ENCODE measurements at places on chromosomes 5 and 9.

DNA sequence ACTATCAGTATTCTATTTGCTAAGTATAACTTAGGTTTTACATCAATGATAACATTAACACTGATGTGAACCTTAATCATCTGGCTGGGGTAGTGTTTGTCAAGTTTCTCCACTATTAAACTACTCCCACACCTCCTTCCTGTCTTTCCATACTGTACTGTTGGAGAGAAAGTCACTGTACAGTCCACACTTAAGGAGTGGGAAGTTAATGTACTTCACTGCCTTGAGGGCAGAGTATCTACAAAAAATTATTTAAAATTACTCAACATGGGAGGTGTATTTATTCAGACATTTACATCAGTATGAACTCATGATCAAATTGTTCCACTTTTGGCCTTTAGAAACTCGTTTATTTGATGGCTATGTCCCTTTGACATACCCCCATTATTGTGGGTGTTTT is 11.9 kb downstream of the UHRF2 start:
- no peak for DNase-seq

GRCh38 chr5:159975462-159976019 is 33.4 kb upstream of the TTC1 start:
- DNase-seq = no peak

DNA sequence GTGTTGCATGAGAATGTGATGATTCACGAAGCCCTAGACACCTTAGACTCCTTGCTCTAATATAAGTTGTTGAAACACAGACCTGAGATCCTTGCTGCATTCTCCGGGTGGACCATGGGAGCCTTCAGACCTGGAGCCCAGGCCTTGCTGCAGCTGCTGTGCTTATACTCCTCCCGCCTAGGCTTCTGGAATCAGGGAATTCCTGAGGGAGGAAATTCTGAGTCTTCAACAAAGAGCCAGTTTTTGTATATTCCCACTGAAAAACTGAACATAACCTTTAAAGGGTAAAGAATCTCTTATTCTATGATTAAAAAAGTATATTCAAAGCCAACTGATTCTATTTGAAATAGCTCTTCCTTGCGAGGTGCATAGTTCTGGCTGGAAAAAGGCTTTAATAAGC is 245.1 kb upstream of the ELAVL2 start:
- DNase-seq = no peak

DNA sequence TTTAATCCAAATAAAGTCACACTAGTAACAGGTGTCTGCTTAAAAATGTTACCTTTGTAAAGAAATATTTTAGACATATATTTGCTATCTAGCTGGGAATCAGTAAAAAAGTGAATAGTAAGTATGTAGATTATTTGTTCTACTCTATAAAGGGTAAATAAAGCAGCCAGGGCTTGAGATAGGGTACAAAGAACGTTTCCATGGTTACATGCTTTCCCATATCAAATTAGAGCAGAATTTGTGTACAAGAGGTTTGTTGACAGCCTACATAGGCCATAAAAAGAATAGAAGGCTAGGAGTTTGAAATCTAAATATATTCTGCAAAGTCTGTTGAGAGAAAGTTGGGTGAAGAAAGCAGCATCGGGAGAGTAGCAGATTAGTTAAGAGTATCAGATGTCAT is 160.9 kb upstream of the POU5F2 start:
- DNase-seq = no peak

DNA sequence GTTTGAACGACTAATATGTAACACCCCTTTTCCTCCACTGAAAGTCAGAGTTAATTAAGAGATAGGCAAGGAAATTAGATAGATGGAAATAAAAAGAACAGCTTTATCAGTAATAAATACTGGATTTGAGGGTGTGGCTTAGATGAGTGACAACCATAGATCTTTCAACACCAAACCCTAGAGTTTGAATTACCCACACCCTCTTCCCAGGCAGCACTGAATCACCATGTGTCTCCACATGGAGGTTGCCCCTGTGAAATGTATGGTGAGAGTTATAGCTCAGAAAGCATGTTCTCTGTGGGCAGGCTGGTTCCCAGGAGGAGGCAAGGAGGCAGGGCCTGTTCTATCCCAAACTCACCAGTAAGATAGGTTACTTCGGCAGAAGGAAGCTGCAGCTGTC is 69.7 kb downstream of the TMEM174 start:
- no peak for DNase-seq

- no peak for DNase-seq
Observed at GRCh38 chr5:169431386-169431785, 130.4 kb upstream of the SLIT3 start.

- DNase-seq = no peak
Observed at GRCh38 chr5:154112255-154112654, 73.5 kb downstream of the MFAP3 start.

DNA sequence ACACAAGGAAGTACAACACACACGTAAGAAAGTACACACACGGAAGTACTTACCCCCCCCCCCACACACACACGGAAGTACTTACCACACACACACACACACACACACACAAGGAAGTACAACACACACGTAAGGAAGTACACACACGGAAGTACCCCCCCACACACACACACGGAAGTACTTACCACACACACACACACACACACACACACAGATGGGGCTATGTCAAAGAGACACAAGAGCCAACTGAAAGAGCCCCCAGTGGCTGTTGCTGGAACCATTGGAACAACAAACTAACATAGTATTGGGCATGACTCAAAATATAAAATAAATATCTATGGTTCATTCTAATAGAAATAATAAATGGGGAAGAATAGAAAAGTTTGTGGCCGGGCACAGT is 4.9 kb upstream of the MAPK9 start:
- DNase-seq = no peak

- DNase-seq = no peak
Observed at GRCh38 chr9:127791085-127791484, 5.3 kb downstream of the CDK9 start.

DNA sequence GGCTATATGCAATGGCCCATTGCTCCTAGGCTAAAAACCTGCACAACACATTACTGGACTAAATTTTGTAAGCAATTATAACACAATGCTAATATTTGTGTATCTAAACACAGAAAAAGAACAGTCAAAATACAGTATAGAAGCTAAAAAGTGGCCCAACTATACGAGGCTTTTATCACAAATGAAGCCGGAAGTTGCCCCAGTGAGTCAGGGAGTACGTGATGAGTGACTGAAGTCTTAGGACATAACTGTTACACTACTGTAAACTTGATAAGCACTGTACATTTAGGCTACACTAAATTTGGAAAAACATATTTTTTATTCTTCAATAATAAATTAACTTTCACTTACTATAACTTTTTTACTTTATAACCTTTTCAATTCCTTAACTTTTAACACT is 105.2 kb upstream of the PRR16 start:
- no peak for DNase-seq

GRCh38 chr9:126027566-126027965 is 280.4 kb downstream of the PBX3 start:
- DNase-seq = no peak

DNA sequence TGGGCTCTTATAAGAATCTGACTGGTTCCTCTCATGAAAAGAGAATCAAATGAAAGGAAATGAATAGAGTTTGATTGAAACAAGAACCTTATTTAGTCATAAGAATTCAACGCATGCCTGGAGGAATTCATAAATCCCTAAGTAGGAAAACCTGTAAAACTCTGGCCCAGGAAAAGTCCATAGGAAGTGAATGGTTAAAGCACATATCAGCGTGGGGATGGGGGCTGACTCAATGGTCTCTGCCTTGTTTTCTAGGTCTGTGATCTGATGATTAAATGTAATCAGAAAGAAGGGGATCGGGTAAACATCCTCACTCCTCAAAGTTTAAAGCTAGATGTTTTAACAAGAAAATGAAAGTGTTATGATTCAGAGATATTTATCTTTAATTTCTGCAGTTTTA is 759.4 kb upstream of the C9orf72 start:
- no peak for DNase-seq

- DNase-seq = no peak
Observed at GRCh38 chr9:79104216-79104615, 467.5 kb upstream of the TLE4 start.

DNA sequence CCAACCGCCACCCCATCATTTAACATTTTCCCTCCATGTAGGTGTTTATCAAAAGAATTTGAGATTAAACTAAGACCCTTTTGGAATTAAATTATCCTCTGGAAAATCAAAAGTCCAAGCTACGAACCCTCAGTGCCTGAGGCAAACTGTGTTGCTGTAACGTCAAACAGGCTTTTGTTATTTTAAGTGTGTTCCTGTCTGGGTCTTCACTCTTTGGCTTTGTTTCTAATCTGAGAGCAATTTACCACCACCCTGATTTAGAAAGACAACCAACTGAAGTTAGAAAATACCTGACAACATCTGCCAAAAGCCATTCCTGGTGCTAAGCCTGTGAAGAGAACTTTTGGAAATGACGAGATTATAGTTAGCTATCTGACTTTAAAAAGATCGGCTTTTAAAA is 199.9 kb downstream of the DIRAS2 start:
- DNase-seq = no peak

GRCh38 chr5:168339109-168339771 is 47.8 kb downstream of the WWC1 start:
- DNase-seq = no peak

GRCh38 chr5:102451082-102451481 is 47.7 kb downstream of the SLCO6A1 start:
- DNase-seq = no peak
